ENCODE measurements at places on chromosomes 2 and 18. TPM values are rescaled to one million over a fixed set of nuclear protein-coding genes. Genes with fewer than 3 reads are reported as not detected.

Gene PIEZO2
- total RNA-seq = 1.7 TPM

Gene DCC
- total RNA-seq = 0.03 TPM

Gene GLI2
- 3.9 TPM for total RNA-seq

Gene UGT1A6
- not detected for total RNA-seq

Gene MOGAT1
- total RNA-seq = 0.47 TPM

Gene ABCG5
- not detected for total RNA-seq

Gene GPBAR1
- total RNA-seq = 6.6 TPM

- DNase-seq = peak; percentile 28
These were observed 38.5 kb downstream of the PNO1 start for GRCh38 chr2:68196120-68196716.

DNA sequence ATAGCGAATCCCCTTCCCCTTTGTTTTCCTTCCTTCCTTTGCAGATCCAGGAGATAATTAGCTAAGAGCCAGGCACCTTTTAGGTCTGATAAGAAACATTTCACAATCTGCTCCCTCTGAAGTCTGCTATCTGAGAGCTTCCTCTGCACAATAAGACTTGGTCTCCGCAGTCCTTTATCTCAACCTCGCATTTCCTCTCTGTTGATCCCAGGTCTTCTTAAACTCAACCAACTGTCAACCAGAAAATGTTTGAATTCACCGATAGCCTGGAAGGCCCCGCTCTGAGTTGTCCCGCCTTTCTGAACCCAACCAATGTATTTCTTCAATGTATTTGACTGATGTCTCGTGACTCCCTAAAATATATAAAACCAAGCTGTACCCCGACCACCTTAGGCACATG, 78.4 kb upstream of the CTDP1 start:
- DNase-seq = peak; percentile 5

DNA sequence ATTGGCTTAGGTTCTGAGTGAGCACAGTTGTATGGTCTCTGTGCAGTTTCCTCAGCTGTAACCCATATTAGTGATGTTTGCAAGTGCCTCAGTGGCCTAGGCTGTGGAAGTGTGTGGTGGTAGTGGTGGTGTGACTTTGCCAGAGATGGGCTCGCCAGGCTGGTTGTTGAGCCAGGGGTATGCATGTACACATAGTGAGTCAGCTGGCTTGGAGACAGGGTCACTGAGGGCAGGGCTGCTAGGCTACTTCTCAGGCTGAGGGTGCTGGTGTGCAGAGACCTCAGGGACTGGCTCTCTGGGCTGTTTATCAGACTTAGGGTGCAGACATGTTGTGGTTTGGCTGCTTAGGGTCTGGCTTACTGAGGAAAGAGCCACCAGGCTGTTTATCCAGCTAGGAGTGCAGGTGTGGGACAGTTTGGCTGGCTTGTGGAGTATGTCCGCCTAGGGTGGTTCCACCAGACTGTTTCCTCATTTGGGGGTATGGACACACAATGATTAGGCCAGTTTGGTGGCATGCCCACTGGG, 15.0 kb downstream of the APLF start:
- no peak for DNase-seq

DNA sequence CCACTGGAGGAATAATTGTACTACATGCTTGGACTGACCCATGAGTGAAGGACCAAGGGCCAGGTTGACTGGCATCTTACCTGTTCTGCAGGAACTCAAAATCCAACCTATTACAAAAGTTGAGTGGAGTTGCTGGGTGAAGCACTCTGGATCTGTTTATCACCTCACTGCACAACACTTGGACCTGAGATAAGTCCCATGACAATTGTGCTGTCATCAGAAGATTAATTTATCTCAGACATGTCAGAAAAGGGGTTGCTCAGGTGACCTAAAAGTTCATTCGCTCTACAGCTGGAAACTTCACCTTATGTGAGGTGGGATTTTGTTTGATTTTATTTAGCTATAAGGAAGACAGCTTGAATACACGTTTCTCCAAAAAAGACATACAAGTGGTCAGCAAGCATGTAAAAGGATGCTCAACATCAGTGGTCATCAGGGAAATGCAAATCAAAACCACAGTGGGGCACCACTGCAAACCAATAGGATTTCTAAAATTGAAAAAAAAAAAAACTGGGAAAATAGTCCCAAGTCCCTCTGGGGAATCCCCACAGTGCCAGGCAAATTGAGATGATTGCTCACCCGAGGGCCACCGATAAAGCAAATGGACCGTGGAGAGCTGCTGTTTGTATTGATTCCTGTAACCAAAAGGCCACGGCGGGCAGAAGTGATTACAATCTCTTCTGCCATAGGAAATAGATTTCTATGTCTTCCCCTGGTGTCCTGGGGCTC, 65.8 kb upstream of the SLC35F5 start:
- DNase-seq = no peak

- no peak for DNase-seq
These were observed 27.9 kb downstream of the MSH6 start for GRCh38 chr2:47810850-47811249.

DNA sequence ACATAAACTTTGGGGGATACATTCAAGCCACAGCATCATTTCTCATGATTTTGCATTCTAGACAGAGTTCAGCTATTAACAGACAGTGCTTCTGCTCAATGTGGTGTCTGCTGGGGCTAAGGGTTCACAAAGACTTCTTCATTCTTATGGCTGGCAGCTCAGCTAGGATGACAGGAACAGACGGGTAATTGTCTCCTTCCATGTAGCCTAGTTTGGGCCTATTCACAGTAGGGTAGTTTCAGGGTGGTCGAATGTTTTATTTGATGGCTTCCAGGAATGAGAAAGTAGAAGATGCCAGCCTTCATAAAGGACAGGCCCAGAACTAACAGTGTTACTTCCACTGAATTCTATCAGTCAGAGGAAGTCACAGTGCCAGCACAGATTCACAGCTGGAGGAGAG, 26.0 kb upstream of the BCL2L11 start:
- no peak for DNase-seq

- peak; percentile 14 for DNase-seq
These were observed 126.8 kb downstream of the GLI2 start for GRCh38 chr2:120862201-120863060.

DNA sequence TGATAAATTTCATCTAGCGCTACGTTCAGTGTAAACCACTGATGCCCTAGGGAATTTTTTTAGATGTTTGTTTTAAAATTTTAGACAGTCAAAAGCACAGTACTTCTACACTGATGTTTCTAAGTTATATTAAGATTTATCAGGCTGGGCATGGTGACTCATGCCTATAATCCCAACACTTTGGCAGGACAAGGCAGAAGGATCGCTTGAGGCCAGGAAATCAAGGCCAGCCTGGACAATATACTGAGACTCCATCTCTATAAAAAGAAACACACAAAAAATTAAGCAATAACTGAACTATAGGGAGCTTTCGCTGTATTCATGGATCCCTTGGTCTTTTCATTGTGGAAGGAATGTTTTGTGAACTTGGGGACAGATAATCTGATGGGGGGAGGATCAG, 50.6 kb upstream of the MAPRE2 start:
- no peak for DNase-seq

- DNase-seq = no peak
These were observed 405.9 kb downstream of the XIRP2 start for GRCh38 chr2:167293943-167294775.

DNA sequence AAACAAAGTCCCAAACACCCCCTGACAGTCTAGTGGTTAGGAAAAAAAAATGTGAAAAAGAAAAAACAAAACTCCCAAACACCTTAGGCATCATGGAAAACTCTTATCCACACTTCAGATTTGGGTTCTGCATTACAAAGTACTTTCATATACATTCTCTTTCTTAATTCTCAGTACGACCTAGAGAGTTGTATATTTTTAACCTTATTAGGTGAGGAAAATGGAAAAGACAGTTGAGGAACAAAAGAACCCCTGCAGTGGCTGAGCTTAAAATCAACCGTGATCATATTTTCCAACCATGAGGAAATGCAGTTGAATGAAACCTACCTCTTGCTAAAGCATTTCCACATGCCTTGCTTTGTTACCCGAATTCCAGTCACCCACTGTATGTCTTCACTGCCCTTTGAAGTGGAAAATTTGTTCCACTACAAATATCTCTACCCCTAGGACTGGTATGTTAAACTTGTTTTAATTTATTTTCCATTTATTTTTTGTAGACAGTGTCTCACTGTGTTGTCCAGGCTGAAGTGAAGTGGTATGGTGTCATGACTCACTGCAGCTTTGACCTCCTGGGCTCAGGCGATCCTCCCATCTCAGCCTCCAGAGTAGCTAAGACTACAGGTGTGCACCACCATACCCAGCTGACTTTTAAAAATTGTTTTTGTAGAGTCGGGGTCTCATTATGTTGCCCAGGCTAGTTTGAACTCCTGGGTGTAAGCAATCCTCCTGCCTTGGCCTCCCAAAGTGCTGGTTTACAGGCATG, 56.9 kb upstream of the LPIN2 start:
- DNase-seq = no peak

DNA sequence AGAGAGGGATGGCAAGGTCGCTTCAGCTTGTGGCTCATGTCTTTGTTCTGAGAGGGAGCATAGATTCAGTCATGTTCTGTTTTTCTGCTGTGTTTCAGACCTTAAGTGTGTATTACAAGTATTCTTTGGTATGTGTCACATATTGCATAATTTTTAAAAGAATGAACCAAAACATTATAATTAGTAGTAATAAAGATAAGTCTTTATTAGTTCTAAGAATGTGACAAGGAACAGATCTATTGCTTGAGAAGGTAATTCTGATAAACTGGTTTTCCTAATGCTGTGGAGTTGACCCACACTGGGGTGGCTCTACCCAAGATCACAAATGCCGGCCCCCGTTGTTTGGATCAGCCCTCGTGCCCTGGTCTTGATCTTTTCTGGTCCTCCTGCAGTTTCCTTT, 124.3 kb upstream of the FOSL2 start:
- DNase-seq = no peak

- no peak for DNase-seq
These were observed 104.4 kb upstream of the SALL3 start for GRCh38 chr18:78875016-78875777.

GRCh38 chr18:39773646-39774045, 2181.4 kb upstream of the PIK3C3 start:
- no peak for DNase-seq

DNA sequence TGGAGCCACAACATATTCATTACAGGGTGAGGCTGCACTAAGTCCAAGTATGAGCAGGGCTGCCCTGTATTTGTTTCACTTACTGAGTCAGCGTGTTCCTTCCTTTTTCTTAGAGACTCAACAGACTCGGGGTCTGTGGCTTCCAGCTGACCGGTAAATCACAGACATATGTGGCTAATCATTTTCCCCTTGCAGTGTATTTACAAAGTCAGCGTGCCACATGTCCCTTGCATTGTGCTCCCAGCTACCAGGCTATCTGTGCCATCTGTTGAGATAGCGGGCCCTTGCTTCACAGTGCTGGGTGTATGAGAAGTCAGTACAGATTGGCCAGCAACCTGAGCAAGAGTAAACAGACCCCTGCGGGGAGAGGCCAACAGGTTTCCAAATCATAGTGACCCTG, 254.3 kb downstream of the LRRTM1 start:
- DNase-seq = no peak

DNA sequence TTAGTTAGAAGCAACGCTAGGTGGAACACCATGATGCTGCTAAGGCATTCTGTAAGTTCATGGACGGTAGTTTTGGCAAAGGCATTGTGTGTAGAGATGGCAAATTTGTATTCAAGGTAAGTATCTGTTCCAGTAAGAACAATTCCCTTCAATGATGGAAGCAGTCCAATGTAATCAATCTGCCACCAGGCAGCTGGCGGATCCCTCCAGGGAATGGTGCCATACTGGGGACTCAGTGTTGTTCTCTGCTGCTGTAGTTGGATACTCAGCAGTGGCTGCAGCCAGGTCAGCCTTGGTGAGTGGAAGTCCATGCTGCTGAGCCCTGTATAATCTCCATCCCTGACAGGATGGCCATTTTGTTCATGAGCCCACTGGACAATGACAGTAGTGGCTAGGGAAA, 62.8 kb downstream of the ARL6IP6 start:
- DNase-seq = no peak

GRCh38 chr18:48844271-48844670, 106.5 kb downstream of the SMAD7 start:
- DNase-seq = no peak

GRCh38 chr2:183260527-183260926, 136.3 kb downstream of the NUP35 start:
- DNase-seq = no peak
